ENCODE measurements at places on chromosomes 12 and 14. TPM values are rescaled to one million over a fixed set of nuclear protein-coding genes. Genes with fewer than 3 reads are reported as not detected.

GRCh38 chr12:88579161-88579517 is 1.1 kb downstream of the KITLG start:
- H3K36me3 ChIP-seq = no peaks in the 10 kb centered on the region
- peak overlapping the region; percentile 21 for H3K4me3 ChIP-seq
- no peak overlapping the region for H3K27ac ChIP-seq
- H3K27me3 ChIP-seq = peaks cover 50% of the 10 kb centered on the region

DNA sequence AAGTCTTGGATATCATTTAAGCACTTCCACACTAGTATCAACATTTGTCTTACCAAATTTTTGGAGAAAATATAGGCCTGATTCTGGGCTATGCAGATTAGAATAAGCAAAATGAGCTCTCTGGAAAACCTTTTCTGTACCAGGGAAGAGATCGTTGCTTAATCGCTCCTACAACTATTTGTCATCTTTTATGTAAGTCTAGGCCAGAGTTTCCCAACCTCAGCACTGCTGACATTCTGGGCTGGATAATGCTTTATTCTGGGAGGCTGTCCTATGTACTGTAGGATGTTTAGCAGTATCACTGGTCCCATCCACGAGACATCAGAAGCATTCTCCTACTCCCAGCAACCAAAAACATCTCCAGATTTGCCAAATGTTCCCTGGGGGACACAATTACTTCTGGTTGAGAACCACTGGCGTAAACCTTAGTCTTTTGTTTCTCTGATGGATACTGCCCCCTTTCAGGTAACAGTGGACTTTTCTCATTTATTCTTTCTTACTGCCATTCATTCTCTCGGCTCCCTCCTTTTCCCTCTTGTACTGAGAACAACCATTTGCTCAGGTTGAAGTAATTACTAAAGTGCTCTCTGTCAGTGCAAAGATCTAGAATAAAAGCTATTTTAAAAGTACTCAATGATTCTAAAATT is 316.9 kb upstream of the E2F7 start:
- H3K27ac ChIP-seq = no peak overlapping the region
- no peaks in the 10 kb centered on the region for H3K36me3 ChIP-seq
- no peak overlapping the region for H3K4me3 ChIP-seq
- no peaks in the 10 kb centered on the region for H3K4me1 ChIP-seq

DNA sequence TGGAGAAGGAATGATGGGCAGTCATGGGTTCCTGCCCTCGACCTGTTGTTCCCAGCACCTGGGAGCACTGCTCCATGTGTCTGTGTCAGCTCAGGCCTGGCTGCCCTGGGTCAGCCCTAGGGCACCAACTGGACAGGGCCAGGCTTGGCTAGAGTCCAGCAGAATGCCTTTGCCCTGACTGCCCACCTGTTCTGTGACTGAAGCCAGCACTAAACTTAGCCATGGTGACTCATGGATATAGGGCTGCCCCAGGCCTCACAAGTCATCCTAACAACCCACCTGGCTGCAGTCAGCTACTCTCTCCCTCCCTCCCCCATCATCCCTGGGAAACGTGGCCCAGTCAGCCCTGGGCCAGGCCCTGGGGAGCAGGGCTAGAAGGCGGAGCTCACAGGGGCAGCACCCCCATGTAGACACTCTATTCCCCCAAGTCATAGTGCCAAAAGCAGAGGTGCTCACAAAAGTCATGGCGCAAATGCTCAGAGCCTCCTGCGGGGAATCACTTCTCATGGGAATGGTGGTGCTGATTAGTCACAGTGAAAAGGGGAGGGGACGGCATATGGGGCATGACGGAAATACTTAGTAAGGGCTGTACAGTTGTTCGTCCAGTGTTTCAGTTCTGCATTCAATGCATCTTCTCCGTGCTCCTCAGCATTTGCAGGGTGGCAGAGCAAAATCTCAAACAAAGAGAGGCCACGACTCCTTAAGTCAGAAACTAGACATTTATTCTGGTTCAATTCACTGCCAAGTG is 52.0 kb upstream of the NTF3 start:
- no peaks in the 10 kb centered on the region for H3K27me3 ChIP-seq
- H3K36me3 ChIP-seq = no peaks in the 10 kb centered on the region
- H3K27ac ChIP-seq = no peak overlapping the region
- H3K4me3 ChIP-seq = no peak overlapping the region
- DNase-seq = no peak
- no peaks in the 10 kb centered on the region for H3K4me1 ChIP-seq

DNA sequence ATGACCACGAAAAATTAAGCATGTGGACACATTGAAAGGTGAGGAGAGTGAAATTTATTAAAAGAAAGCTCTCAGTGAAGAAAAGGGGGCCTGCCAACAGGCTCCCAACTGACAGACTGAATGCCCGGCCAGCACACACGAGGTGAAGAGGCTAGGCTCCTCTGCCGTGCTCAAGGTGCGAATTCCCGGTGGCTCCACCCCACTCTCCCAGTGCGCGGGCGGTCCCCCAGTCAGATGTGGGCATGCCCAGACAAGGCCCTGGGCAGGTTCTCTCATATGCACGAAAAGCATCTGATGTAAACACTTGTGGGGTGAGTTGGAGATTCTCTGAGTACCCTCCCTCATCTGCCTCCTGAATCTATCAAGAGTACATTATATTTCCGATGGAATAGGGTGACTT is 48.5 kb upstream of the OSBPL8 start:
- DNase-seq = no peak
- no peak overlapping the region for H3K4me3 ChIP-seq
- H3K36me3 ChIP-seq = no peaks in the 10 kb centered on the region
- no peaks in the 10 kb centered on the region for H3K4me1 ChIP-seq
- peaks cover 8% of the 10 kb centered on the region for H3K27me3 ChIP-seq

Gene SAMD15
- total RNA-seq = 0.25 TPM

DNA sequence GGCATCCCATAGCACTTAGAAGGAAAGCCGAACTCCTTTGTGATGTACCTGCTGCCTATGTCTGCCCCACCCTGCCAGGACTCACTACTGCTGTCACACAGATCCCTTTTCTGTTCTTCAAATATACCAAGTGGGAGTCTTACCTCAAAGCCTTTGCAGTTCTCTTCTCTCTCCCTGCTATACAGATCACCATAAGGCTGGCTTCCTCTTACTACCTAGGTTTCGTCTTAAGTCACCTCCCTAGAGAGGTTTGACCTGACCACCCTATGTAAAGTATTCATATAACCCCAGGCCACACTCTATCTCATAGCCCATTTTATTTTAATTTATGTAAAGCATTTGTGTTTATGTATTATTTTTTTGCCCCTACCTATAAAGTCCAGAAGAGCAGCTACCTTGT is 117.6 kb downstream of the CRADD start:
- H3K27me3 ChIP-seq = no peaks in the 10 kb centered on the region
- H3K4me1 ChIP-seq = peaks cover 22% of the 10 kb centered on the region
- H3K36me3 ChIP-seq = peaks cover 4% of the 10 kb centered on the region

GRCh38 chr12:25384893-25385248 is 134.1 kb upstream of the KRAS start:
- DNase-seq = no peak
- H3K27ac ChIP-seq = peak overlapping the region; percentile 99
- H3K4me3 ChIP-seq = peak overlapping the region; percentile 91
- H3K27me3 ChIP-seq = peaks cover 1% of the 10 kb centered on the region
- H3K4me1 ChIP-seq = peaks cover 67% of the 10 kb centered on the region

Gene FGF6
- total RNA-seq = not detected

GRCh38 chr12:26767116-26767515 is 65.9 kb downstream of the ITPR2 start:
- H3K27me3 ChIP-seq = no peaks in the 10 kb centered on the region
- peaks cover 15% of the 10 kb centered on the region for H3K36me3 ChIP-seq

Gene ANO4
- not detected for total RNA-seq

DNA sequence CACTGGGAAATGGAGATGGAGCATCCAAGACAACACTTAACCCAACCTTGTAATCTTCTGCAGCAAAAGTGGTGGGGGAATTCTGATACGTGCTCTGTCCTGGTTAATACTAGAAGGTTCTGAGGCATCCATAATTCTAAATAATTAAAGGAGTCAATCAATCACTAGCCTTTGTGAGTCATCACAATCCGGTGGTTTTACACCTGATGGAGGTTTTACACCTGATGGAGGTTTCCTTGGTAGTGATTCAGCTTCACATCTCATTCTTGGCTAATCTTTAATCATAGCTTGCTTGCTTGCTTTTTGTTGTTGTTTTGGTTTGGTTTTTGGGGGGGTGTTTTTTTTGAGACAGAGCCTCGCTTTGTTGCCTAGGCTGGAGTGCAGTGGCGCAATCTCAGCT is 343.4 kb downstream of the DPF3 start:
- H3K27me3 ChIP-seq = peaks cover 42% of the 10 kb centered on the region
- H3K27ac ChIP-seq = no peak overlapping the region
- peaks cover 30% of the 10 kb centered on the region for H3K4me1 ChIP-seq
- no peaks in the 10 kb centered on the region for H3K36me3 ChIP-seq

Gene KIF26A
- total RNA-seq = 7.7 TPM

GRCh38 chr12:1501695-1502378 is 92.5 kb downstream of the FBXL14 start:
- DNase-seq = no peak
- no peak overlapping the region for H3K4me3 ChIP-seq
- no peaks in the 10 kb centered on the region for H3K36me3 ChIP-seq
- peaks cover 37% of the 10 kb centered on the region for H3K27me3 ChIP-seq
- no peak overlapping the region for H3K27ac ChIP-seq
- peaks cover 11% of the 10 kb centered on the region for H3K4me1 ChIP-seq

Gene PDE3A
- total RNA-seq = not detected

- H3K36me3 ChIP-seq = no peaks in the 10 kb centered on the region
- H3K4me1 ChIP-seq = peaks cover 5% of the 10 kb centered on the region
- no peak overlapping the region for H3K27ac ChIP-seq
Measured at GRCh38 chr12:104870797-104871196, 87.3 kb downstream of the SLC41A2 start.

Gene LALBA
- total RNA-seq = not detected

GRCh38 chr14:86501611-86502010 is 971.7 kb downstream of the FLRT2 start:
- H3K4me3 ChIP-seq = no peak overlapping the region
- H3K27me3 ChIP-seq = no peaks in the 10 kb centered on the region
- no peak for DNase-seq
- no peak overlapping the region for H3K27ac ChIP-seq

DNA sequence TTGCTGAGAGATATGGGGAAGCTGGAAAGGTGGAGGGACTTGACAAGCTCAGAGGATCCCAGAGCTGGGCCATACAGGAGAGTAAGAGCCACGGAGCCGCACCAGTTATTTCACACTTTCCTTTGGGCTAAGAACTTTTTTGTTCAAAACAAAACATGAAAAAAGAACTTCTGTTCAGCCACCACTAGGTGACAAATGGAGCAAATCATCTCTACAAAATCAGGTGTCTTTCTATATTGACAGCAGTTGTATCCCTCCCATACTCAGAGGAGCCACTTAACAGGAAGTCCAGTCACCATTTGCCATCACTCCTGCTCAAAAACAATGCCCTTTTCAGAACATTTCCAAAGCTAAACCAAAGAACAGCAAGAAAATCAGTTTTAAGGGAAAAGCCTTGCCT is 70.3 kb upstream of the DBX2 start:
- no peaks in the 10 kb centered on the region for H3K4me1 ChIP-seq
- no peaks in the 10 kb centered on the region for H3K36me3 ChIP-seq
- DNase-seq = no peak

GRCh38 chr14:92531106-92531873 is 17.7 kb downstream of the RIN3 start:
- peaks cover 36% of the 10 kb centered on the region for H3K4me1 ChIP-seq
- no peak overlapping the region for H3K27ac ChIP-seq
- DNase-seq = no peak
- H3K4me3 ChIP-seq = no peak overlapping the region

DNA sequence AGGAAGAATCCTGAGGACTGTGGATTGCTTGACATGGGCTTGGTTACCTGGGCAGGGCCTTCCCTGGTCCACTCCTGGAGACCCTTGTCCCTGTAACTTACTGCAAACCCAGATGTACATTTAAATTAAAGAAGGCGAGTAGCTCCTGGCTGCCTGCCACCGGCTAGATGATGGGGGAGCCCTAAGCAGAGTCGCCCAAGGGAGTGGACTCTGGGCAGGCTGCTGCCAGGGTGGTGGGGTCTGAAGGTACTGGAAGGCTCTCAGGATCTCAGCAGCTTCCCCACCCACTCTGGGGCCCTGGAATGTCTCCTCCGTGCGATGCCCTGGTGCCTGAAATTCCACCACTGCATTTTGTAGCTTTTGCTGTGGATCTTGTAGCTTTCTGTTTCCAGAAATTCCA is 74.7 kb downstream of the FBXL14 start:
- H3K4me3 ChIP-seq = no peak overlapping the region
- no peaks in the 10 kb centered on the region for H3K36me3 ChIP-seq
- no peaks in the 10 kb centered on the region for H3K4me1 ChIP-seq
- no peak overlapping the region for H3K27ac ChIP-seq

DNA sequence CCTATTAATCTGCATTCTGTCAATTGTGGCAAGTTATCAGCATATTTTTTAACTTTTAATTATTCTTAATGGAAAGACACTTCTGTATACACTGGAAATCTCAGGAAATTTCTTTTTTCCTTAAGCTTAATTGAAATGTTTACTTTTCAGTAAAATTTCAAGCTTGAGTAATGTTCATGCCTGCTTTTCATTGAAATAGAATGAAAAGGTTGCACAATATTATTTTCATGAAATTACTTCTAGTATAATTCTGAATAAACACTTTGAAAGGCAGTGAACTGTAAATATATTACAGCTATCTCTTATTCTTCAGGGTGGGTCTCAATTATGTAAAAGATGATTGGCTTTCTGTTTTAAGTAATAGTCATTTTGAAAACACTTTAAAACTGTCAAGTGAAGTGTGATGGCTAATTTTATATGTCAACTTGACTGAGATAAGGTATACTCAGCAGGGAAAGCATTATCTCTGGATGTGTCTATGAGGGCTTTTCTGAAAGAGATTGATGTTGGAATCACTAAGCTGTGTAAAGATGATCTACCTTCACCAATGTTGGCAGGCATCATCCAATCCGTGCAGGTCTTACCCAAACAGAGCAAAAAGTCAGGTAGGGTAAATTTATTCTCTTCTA is 29.9 kb downstream of the CLEC2D start:
- H3K36me3 ChIP-seq = peaks cover 58% of the 10 kb centered on the region
- H3K4me3 ChIP-seq = no peak overlapping the region
- H3K4me1 ChIP-seq = peaks cover 81% of the 10 kb centered on the region

Gene HOXC13
- not detected for total RNA-seq

DNA sequence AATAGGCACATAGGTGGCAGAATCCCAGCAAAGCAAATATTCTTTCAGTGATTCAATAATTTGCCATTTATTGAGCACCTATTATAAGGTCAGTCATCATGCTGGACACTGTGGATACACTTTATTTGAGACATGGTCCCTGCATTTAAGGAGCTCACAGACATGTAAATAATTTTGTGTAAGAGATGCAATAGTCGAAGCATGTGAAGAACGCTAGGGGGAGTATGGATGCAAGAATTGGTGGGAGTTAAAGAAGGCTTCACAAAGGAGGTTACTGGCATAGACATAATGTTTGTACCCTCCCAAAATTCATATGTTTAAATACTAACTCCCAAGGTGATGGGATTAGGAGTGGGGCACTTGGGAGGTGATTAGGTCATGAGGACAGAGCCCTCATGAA is 260.6 kb upstream of the GARIN6 start:
- H3K27ac ChIP-seq = no peak overlapping the region
- no peak for DNase-seq
- H3K4me3 ChIP-seq = no peak overlapping the region
- no peaks in the 10 kb centered on the region for H3K27me3 ChIP-seq
- peaks cover 1% of the 10 kb centered on the region for H3K4me1 ChIP-seq

Measured in activated CD4-positive, alpha-beta memory T cell treated with anti-CD3 and anti-CD28 coated beads, Interleukin-2, amount 10 ng/mL, durations not matched to agents 7 days and 5 days (primary cell).